SJSA1 (cell line): ENCODE measurements at places on chromosomes 11 and 22. TPM values are rescaled to one million over a fixed set of nuclear protein-coding genes. Genes with fewer than 3 reads are reported as not detected.

- no peak overlapping the region for H3K4me3 ChIP-seq
- no peak overlapping the region for H3K27ac ChIP-seq
Observed at GRCh38 chr11:125504580-125504979, 8.5 kb upstream of the FEZ1 start.

GRCh38 chr11:129922674-129923073 is 27.3 kb upstream of the NFRKB start:
- H3K4me3 ChIP-seq = no peak overlapping the region
- H3K27me3 ChIP-seq = no peaks in the 10 kb centered on the region
- no peak for DNase-seq
- H3K36me3 ChIP-seq = 0 out of 2 replicates have a peak, but pooled peaks cover 7% of the 10 kb centered on the region

- H3K4me3 ChIP-seq = no peak overlapping the region
- DNase-seq = no peak
- H3K27ac ChIP-seq = no peak overlapping the region
- H3K36me3 ChIP-seq = no peaks in the 10 kb centered on the region
- H3K4me1 ChIP-seq = no peaks in the 10 kb centered on the region
Observed at GRCh38 chr11:114892381-114893197, 214.3 kb downstream of the NXPE2 start.

GRCh38 chr22:19526702-19527111 is 2.5 kb upstream of the CLDN5 start:
- no peak overlapping the region for H3K27ac ChIP-seq
- peaks cover 24% of the 10 kb centered on the region for H3K4me1 ChIP-seq

- H3K27me3 ChIP-seq = no peaks in the 10 kb centered on the region
- H3K4me3 ChIP-seq = no peak overlapping the region
- no peak overlapping the region for H3K27ac ChIP-seq
- DNase-seq = no peak
- no peaks in the 10 kb centered on the region for H3K36me3 ChIP-seq
Observed at GRCh38 chr11:21659961-21660360, 532.9 kb upstream of the ANO5 start.

GRCh38 chr11:132621976-132622580 is 910.2 kb downstream of the OPCML start:
- no peaks in the 10 kb centered on the region for H3K36me3 ChIP-seq
- DNase-seq = no peak
- H3K4me1 ChIP-seq = no peaks in the 10 kb centered on the region
- no peak overlapping the region for H3K27ac ChIP-seq
- H3K27me3 ChIP-seq = no peaks in the 10 kb centered on the region

GRCh38 chr22:42758931-42759629 is 38.4 kb upstream of the A4GALT start:
- H3K27me3 ChIP-seq = no peaks in the 10 kb centered on the region
- no peak overlapping the region for H3K27ac ChIP-seq
- H3K4me3 ChIP-seq = no peak overlapping the region
- DNase-seq = peak; percentile 37
- peaks cover 37% of the 10 kb centered on the region for H3K4me1 ChIP-seq

DNA sequence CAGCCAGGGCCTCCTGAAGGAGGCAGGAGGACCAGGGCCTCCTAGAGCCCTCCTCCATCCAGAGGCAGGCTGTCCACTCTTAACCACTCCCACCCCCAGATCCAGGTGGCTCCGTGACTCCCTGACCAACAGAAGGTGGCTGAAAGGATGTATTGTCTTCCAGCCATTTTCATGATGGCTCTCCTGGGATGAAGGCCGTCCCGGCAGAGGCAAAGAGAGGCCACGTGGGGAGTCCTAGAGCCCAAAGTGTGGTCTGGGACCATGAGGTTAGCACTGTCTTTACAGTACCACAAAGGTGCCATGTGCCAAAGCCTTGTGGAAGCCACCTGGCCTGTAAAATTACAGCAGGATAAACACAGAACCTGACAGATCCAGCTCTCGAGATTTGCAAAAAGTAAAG is 42.3 kb downstream of the DUSP8 start:
- H3K27me3 ChIP-seq = no peaks in the 10 kb centered on the region
- H3K27ac ChIP-seq = no peak overlapping the region
- no peak overlapping the region for H3K4me3 ChIP-seq
- H3K36me3 ChIP-seq = no peaks in the 10 kb centered on the region
- no peaks in the 10 kb centered on the region for H3K4me1 ChIP-seq
- DNase-seq = no peak

- peak; percentile 81 for DNase-seq
Observed at GRCh38 chr22:47168900-47169800, 406.7 kb downstream of the TBC1D22A start.

DNA sequence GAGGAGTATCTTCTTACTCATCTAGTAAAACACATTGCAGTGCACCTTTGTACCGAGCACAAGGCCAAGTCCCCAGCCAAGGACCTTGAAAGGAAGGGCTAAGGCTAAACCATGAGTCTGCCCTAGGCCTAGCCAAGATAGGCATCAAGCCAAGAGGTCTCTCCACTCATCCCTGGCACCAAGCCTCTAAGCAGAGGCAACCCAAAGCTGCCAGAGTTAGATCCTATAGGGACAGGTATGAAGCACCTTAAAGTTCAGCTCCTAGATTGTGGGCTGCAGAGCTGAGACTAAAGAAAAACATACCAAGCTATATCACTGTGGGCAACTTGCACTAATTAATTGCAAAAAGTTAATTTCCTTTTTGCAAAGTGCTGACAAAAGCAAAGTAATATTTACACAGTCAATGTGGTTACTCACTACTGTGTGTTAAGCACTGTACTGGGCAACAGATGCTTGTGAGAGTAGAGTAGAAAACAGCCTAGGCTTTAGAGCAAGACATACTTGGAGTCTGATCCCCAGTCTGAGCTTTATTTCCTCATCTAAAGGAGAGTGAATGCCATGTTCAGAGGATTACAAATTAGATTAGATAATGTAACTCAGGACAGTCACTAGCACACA is 7.2 kb downstream of the COA4 start:
- peaks cover 9% of the 10 kb centered on the region; the same call in 1 of the 2 replicates for H3K36me3 ChIP-seq
- no peak overlapping the region for H3K4me3 ChIP-seq
- no peak overlapping the region for H3K27ac ChIP-seq
- H3K4me1 ChIP-seq = 0 out of 2 replicates have a peak, but pooled peaks cover 3% of the 10 kb centered on the region
- no peak for DNase-seq

DNA sequence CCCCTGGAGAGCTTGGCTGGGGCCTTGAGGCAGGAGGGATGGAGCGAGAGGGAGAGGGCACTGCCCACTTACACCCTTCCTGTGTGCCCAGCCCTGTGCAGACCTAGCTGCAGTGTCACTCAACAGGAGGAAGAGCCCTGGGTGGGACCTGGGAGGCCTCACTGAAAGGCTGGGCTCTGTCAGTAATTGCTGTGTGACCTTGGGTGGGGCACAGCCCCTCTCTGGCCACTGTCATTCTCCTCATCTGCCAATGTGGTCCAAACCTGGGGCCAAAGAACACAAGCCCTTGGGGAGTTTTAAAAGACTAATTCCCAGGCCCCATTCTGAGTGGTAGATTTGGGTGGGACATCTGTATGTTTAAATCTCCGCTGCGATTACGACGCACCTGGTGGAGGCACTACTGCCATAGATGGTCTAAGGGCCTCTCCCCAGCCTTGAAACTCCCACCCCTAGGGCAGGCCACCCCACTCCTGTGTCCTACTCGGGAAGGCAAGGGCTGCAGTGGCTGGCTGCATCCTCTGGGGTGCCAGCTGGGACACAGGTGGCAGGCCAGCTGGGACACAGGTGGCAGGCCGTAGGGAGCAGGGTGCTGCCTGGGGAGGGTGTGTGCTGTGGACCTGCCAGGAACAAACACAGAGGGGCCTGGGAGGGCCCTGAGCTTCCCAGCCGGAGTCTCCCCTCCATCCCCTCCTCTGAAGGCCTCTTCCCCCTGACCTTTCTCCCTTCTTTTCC is 12.3 kb upstream of the SOX10 start:
- H3K4me1 ChIP-seq = peaks cover 4% of the 10 kb centered on the region; the same call in 1 of the 2 replicates
- H3K27ac ChIP-seq = no peak overlapping the region
- H3K36me3 ChIP-seq = no peaks in the 10 kb centered on the region
- H3K4me3 ChIP-seq = no peak overlapping the region

- H3K36me3 ChIP-seq = peaks cover 99% of the 10 kb centered on the region
- no peaks in the 10 kb centered on the region for H3K4me1 ChIP-seq
- H3K27me3 ChIP-seq = no peaks in the 10 kb centered on the region
- DNase-seq = no peak
- no peak overlapping the region for H3K4me3 ChIP-seq
Observed at GRCh38 chr11:59660621-59661020, 8.2 kb downstream of the PATL1 start.

DNA sequence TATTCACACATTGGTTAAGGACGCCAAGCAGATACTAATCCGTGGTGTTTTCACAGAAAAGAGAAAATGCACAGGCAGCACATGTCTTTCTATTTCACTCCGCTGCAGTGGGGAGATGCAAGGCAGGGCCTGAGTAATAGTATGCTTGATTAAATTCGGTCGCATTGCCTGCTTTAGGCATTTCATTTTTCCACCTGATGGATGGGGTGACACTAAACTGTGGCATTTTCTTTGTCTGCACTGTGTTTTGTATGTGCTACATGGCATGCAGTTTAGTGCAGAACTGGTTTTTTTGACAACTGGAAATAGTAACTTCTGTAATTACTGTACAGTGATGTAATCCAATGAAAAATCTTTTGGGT is 94.9 kb downstream of the SLC17A6 start:
- DNase-seq = no peak
- no peak overlapping the region for H3K27ac ChIP-seq
- no peak overlapping the region for H3K4me3 ChIP-seq
- no peaks in the 10 kb centered on the region for H3K36me3 ChIP-seq
- H3K4me1 ChIP-seq = no peaks in the 10 kb centered on the region

DNA sequence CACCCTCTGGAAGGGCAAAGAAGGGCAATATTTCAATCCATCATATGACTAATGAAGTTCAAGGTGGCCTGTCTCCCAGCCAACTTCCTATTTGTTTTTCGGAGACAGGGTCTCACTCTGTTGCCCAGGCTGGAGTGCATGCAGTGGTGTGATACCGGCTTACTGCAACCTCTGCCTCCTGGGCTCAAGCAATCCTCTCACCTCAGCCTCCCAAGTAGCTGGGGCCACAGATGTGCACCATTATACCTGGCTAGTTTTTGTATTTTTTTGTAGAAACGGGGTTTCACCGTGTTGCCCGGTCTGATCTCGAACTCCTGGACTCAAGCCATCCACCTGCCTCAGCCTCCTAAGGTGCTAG is 13.4 kb downstream of the ABTB2 start:
- H3K27ac ChIP-seq = no peak overlapping the region
- H3K4me3 ChIP-seq = no peak overlapping the region
- DNase-seq = no peak
- peaks cover 39% of the 10 kb centered on the region for H3K4me1 ChIP-seq

GRCh38 chr22:22798716-22799115 is 88.9 kb upstream of the IGLL5 start:
- no peaks in the 10 kb centered on the region for H3K36me3 ChIP-seq
- H3K27ac ChIP-seq = no peak overlapping the region
- DNase-seq = no peak
- peaks cover 2% of the 10 kb centered on the region; the same call in 1 of the 2 replicates for H3K27me3 ChIP-seq

GRCh38 chr11:4826425-4826824 is 5.3 kb downstream of the OR51F2 start:
- no peaks in the 10 kb centered on the region for H3K36me3 ChIP-seq
- H3K4me1 ChIP-seq = no peaks in the 10 kb centered on the region
- H3K4me3 ChIP-seq = no peak overlapping the region
- peaks cover 9% of the 10 kb centered on the region for H3K27me3 ChIP-seq
- H3K27ac ChIP-seq = no peak overlapping the region

DNA sequence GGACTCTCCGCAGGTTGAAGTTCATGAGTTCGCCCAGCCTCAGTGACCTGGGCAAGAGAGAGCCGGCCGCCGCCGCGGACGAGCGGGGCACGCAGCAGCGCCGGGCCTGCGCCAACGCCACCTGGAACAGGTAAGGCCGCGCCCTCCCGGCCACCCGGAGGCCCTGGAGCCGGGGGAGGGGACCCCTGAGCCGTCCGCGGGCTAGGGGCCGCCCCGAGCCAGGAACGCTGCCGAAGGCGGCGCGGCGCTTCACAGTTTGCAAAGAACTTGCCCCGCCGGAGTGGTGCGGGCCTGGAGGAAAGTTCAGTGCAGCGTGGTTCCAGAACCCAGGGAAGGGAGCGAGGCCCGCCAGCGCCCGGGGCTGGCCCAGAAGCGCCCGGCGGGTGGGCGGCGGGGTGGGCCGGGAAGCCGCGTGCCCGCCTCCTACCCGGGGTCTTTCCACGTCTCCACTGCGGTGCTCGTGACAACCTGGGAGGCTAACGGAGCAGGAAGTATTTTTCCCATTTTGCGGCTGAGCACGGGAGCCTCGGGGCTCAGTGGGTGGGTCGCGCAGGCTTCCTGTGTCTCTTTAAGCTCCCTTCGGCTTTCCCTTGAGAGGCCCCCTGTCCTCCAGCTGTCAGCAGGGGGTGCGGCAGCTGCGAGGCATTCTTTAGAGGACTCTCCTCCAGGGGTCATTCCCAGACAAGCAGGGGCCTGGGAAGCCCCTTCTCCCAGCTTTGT is 635 bp downstream of the PRR5 start:
- peaks cover 53% of the 10 kb centered on the region for H3K4me1 ChIP-seq
- H3K4me3 ChIP-seq = peak overlapping the region; percentile 58
- no peak overlapping the region for H3K27ac ChIP-seq
- H3K27me3 ChIP-seq = peaks cover 4% of the 10 kb centered on the region; the same call in 1 of the 2 replicates

- H3K4me3 ChIP-seq = no peak overlapping the region
- H3K27ac ChIP-seq = no peak overlapping the region
- no peaks in the 10 kb centered on the region for H3K27me3 ChIP-seq
- H3K4me1 ChIP-seq = no peaks in the 10 kb centered on the region
Observed at GRCh38 chr11:88631497-88631896, 294.0 kb upstream of the CTSC start.

DNA sequence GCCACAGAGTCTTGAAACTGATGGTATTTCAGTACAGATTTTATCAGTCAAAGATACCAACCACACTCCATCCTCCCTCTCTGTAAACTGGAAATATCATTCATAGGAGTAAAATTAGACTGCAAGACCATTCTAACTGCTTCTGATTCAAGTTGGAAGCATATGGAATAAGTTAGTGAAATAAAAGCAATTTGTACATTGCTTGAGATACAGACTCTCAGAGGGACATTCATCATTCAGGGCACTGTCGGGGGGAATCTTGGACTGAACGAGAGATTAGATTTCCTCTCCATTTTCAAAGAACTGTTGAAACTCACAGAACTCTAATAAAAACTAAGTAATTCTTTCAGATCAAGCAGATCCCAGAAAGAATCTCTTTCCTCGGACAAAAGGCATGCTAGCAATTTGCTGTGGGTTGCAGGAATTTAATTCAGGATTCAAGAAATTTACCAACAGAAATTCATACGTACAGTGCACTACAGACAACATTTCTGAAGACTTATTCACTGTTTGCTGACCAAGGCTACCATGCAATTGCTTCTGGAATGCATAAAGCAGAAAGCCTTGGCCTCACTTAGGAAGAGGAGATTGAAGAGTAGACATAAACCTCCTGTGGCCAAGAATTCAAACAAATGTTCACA is 34.1 kb downstream of the PAMR1 start:
- H3K4me3 ChIP-seq = no peak overlapping the region
- H3K4me1 ChIP-seq = peaks cover 24% of the 10 kb centered on the region
- H3K27me3 ChIP-seq = no peaks in the 10 kb centered on the region
- peak overlapping the region; percentile 93 for H3K27ac ChIP-seq
- peak; percentile 90 for DNase-seq
- H3K36me3 ChIP-seq = peaks cover 30% of the 10 kb centered on the region

- H3K4me3 ChIP-seq = no peak overlapping the region
- no peaks in the 10 kb centered on the region for H3K4me1 ChIP-seq
- H3K27ac ChIP-seq = no peak overlapping the region
- no peak for DNase-seq
Observed at GRCh38 chr11:129694538-129694937, 121.1 kb upstream of the TMEM45B start.

The FADS2 gene
- 2.8 and 8.5 TPM in 2 replicates for total RNA-seq

The KCTD14 gene
- 2.3 and 7.7 TPM in 2 replicates for total RNA-seq

The LSP1 gene
- 0.50 and 3.4 TPM in 2 replicates for total RNA-seq

The MISFA gene
- total RNA-seq = 0.32 and 0.91 TPM in 2 replicates

The EFCAB6 gene
- 0.50 TPM in 1 of 2 replicates, not detected in the other for total RNA-seq

The YWHAH gene
- total RNA-seq = 236 and 273 TPM in 2 replicates

The BTBD18 gene
- not detected in 2 replicates for total RNA-seq

The ROBO3 gene
- total RNA-seq = 4.1 and 8.5 TPM in 2 replicates

The OR8G5 gene
- not detected in 2 replicates for total RNA-seq

The CCDC87 gene
- 0.34 TPM in 1 of 2 replicates, not detected in the other for total RNA-seq

The VPS11 gene
- total RNA-seq = 5.6 and 11.2 TPM in 2 replicates
